ENCODE measurements at places on chromosomes 7 and 10.

DNA sequence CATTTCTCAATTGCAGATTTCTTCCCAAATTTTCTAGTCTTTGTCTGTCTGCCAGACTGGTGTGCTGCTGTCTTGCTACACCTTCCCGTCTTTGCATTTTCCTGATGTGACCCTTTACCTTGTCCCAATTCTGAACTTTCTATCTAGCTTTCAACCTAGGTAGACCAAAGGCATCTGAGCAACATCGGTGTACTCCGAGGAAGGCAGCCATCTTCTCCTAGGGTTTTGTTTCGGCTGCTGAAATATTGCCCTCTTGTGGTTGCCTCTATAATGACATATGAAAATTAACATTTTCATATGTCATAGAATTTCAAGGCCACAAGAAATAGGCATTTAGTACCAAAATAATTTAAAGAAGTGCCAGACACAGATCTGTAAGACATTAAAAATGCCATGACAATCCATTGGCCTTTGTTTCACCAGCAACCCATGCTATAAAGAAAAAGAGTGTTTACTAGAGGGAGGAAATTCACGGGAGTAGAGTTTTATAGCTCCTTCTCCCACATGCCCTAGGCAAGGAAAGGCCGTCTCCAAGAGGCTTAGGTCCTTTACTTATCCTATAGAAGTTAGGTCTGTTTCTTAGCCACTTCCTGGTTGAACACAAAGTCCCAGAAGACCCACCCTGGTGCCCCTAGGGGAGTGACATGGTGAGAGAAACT, 23.4 kb downstream of the OR9A2 start:
- DNase-seq: no peak

DNA sequence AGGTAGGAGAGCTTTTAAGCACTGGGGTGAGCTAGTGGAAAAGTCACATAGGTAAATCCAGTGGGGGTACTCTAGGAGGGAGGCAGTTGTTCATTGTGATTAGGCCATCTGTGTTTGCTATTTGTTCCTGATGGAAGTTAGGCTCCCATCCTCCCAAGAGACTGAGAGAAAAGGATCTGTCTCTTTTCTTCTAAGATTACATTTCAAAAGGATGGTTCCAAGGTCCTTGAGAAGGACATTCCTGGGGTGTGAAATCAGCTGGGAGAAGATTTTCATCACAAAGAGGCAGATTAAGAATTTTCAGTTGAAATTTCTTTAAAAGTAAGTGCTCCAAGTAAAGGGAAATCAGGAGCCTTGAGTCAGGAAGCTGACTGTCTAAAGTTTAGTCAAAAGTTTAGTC, 210.8 kb upstream of the CSTF2T start:
- no peak for DNase-seq

- DNase-seq: no peak
Measured at GRCh38 chr7:14170872-14171271, 181.4 kb upstream of the ETV1 start.

GRCh38 chr7:96329241-96329640, 7.3 kb upstream of the SLC25A13 start:
- no peak for DNase-seq

- DNase-seq: no peak
Measured at GRCh38 chr7:155282671-155283070, 15.0 kb upstream of the INSIG1 start.

DNA sequence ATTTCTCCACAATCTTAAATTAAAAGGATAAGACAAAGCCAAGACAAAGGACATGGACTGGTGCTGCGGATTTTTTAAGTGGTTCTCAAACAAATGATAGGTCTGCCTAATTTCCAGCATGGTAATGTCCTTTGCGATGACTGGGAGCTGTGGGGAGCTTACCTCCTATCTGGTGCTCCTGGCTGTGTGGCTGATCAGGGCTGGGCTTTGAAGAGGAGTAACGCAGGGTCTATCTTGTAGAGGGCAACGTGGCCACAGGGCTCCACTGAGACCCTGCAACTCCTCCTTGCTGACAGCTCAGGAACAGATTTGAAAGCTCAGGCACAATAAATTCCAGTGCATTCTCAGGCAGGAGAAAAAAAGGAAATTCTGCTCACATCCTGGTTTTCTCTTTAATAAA, 103.1 kb upstream of the SFMBT2 start:
- DNase-seq: no peak

- no peak for DNase-seq
Measured at GRCh38 chr10:18178854-18179483, 38.7 kb downstream of the CACNB2 start.

GRCh38 chr10:113442336-113442735, 110.5 kb upstream of the HABP2 start:
- no peak for DNase-seq

DNA sequence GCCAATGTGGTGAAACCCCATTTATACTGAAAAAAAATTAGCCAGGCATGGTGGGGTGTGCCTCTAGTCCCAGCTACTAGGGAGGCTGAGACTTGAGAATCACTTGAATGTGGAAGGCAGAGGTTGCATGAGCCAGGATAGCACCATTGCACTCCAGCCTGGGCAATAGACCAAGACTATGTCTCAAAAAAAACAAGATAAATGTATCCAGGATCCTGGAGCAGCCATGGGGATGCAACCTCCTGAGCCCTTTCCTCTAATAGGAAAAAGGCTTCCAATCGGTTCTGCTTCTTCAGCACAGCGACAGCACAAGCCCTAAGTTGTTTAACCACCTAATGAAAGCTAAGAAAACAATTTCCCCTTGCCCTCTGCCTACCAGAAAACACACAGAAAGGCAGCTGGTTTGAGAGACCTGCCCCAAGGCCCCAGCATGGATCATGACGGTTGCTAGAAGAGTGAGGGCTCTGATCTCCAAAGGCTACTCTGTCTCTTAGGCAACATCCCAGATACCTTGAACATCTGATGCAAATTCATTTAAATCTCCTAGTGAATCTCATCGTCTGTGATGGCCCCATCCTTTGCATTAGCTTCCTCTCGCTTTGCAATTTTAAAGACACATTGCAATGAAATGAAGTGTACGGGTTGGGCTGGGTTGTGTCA, 220.8 kb downstream of the ARHGAP21 start:
- DNase-seq: no peak

- DNase-seq: no peak
Measured at GRCh38 chr7:1130021-1130990, 29.7 kb downstream of the ZFAND2A start.

DNA sequence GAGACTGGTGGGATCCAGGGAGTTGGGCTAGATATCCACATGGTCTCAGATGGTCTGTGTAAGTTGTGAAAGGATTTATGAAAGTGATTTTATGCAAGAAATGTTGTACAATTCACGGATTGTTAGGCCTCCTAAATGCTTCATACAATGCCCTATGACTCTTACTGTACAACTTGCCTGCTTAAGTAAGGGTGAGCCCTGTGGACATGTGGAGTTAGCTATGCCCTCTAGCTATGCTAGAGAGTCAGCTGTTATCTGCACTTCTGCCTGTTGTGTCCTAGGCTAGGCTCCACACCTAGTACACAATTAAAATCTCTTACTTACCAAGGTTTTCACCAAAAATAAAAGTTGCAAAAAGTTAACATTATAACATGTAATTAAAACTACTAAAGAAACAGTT, 1.7 kb upstream of the CFAP43 start:
- DNase-seq: no peak

GRCh38 chr7:157404845-157405481, 68.2 kb downstream of the DNAJB6 start:
- DNase-seq: peak; percentile 53

DNA sequence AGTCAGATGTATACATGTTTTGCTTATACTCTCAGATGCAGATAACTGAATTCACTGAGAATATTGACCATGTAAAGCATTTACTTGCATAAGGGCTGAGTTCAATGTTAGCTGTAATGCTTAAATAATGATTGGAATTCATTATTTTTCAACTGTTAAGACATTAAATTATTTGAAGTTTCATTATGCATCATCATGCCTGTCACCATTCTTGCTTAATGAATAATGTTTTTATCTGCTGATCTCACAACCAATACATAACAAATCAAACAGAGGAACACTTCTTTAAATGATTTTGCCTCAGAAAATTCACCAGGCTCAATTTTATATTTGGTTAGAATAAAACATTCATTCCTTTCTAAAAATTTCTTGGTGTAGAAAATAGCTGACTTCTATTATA, 233.4 kb downstream of the GPR37 start:
- DNase-seq: no peak

- no peak for DNase-seq
Measured at GRCh38 chr7:80879849-80880248, 39.0 kb downstream of the SEMA3C start.
